Eye (tissue), 1 donor: ENCODE measurements at places on chromosomes 4 and X.

DNA sequence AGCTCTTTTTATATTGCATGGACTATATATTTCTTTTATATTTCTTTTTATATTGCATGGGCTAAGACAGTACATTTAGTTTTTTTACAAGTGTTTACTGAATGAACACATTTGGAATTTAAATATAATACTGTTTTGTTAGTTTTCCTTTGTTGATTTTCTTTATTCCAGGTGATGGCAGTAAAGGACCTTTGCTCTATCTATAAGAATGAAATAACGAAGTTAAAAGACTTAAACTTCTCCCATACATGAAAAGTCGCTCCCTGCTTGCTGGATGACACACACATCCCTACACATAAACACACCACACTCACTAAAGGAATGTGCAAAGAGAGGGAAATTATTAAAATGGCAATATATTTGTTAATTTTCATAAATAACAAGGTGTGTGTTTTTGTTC is 102.5 kb upstream of the ANXA10 start:
- DNase-seq = no peak

- peak; percentile 24 for DNase-seq
These were observed 719.5 kb upstream of the SLIT2 start for GRCh38 chr4:19531906-19532848.

GRCh38 chr4:164997324-164997723 is 19.9 kb upstream of the TRIM61 start:
- DNase-seq = no peak

DNA sequence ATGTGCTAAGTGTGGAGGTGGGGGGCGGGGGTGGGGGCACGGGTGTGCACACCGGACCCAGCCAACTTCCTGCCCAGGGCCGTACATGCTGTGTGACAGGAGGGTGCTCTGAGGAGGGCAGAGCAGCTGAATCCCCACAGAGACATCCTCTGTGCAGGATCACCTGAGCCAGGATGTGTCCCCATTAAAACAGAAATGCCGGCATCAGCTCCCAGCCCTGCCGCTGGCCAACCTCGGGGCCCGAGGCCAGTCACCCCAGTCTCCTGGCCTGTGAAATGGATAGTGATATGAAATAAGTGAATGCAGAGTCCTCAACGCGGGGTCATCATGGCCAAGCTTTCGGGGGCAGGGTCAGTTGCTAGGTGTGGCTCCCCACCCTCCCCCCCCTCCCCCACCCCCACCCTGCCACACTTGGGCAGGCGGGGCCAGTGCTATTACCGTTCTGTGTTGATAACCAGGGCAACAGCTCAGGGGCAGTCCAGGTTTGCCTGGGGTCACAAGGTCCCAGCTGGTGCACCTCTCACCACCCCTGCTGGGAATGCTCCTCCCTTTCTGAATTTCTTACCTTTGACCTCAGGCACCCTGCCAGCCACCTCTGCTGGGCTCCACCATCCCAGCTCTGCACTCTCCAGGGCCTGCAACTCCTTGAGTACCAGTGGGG is 227.2 kb upstream of the PSAPL1 start:
- DNase-seq = no peak

GRCh38 chr4:29277381-29277780 is 1442.8 kb upstream of the PCDH7 start:
- no peak for DNase-seq

DNA sequence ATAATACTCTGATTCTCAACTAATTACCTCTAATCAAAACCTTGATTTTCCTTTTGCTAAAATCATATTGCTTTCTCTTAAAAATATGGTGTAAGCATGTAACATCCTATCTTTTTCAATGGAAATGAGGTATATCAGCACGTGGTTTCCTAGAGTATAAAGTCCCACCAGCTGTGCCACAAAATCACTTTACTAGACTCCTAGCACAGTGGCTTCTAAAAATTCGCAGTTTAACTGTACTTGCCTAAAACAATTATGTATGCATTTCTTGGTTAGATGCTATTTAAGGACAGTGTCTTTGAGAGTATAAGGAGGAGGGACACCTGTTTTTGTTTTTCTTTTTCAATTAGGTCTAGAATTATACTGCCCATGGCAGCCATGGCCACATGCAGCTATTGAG is 62.8 kb downstream of the GK start:
- no peak for DNase-seq

- DNase-seq = no peak
These were observed 17.4 kb downstream of the DCX start for GRCh38 chrX:111394569-111394968.

DNA sequence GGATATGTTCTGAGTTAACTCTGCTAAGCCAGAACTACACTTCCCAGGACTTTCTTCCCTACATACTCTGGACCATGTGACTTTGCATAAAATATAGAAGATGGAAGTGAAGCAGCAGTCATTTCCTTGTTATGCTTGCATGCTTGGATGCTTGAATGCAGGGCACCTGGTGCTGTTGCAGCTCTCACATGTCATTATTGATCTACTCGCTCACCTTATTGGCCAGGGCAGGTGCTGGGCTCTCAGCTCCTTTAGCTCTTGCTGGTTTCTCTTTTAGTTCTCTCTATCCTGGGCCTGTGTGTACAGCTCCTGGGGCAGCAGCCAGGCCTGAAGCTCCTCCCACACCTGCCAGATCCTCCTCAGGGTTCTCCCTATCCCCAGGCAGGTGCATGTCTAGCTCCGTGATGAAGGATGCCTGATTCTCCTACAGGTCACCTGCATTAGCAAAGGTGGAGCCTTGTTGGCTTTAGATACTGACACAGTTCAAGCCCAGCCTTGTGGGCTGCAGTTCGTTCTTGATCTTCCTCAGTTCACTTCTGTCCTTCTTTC is 53.3 kb downstream of the MED28 start:
- DNase-seq = no peak

GRCh38 chr4:46945062-46945461 is 36.0 kb upstream of the COX7B2 start:
- DNase-seq = no peak

GRCh38 chrX:17692709-17693346 is 44.5 kb upstream of the SCML1 start:
- no peak for DNase-seq

GRCh38 chrX:114058988-114059418 is 524.9 kb upstream of the HTR2C start:
- DNase-seq = no peak

GRCh38 chrX:65595460-65595876 is 60.9 kb upstream of the LAS1L start:
- peak; percentile 94 for DNase-seq

DNA sequence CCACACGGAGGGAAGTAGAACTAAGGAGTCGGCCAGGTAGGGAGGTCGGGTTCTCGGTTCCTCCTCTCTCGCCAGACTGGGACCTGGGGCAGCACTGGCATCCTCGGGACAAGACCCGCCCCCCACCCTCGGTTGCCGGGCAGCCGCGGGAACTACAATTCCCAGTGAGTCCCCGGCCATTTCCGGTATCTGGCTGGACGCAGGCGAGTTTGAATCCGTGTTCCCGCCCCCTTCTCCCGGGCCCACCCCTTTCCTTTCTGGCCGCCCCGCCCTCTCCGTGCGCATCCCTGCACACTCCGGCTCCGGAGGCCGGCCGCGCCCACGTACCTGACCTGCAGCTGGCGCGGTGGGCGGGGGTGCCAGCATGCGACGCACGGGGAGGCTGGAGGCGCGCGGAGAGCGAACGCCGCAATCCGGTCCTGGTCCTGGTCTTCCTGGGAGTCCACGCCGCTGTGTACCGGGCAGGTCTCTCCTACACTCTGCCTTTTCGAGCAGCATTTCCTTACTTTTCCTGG is 10.2 kb upstream of the DLG3 start:
- peak; percentile 89 for DNase-seq

DNA sequence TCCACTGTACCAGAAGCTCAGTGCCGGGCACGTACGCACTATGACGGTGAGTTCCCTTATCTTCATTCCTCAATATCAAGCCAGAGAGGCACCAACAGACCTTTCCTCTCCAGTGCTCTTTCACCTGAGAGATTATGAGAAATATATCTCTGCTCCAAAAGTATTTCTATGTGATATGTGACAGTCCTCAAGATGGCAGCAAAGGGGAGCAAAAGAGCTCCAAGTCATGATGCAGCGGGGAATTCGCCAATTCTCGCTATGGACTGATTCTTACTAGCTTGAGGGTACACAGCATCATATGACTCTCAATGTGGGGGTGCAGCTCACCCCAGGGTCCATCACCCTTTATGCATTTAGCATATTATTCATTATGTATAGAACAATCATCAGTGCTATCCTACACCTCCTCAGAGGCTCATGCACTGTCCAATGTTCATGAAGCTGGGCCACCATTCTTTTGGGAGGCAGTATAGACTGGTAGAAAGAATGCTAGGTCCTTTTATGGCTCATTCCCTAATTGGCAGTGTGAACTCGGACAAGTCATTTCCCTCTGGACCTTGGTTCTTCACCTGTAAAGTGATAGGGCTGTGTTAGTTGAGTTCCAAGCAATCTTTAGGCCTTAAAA is 12.8 kb upstream of the IQSEC2 start:
- DNase-seq = no peak

DNA sequence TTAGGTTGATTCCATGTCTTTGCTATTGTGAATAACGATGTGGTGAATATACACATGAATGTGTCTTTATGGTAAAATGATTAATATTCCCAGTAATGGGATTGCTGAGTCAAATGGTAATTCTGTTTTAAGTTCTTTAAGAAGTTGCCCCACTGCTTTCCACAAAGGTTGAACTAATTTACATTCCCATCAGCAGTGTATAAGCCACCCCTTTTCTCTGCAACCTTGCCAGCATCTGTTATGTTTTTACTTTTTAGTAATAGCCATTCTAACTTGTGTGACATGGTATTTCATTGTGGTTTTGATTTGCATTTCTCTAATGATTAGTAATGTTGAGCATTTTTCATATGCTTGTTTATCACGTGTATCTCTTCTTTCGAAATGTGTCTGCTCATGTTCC is 503.3 kb downstream of the PCDH18 start:
- no peak for DNase-seq

- no peak for DNase-seq
These were observed 47.7 kb downstream of the DDX3X start for GRCh38 chrX:41381685-41382084.

DNA sequence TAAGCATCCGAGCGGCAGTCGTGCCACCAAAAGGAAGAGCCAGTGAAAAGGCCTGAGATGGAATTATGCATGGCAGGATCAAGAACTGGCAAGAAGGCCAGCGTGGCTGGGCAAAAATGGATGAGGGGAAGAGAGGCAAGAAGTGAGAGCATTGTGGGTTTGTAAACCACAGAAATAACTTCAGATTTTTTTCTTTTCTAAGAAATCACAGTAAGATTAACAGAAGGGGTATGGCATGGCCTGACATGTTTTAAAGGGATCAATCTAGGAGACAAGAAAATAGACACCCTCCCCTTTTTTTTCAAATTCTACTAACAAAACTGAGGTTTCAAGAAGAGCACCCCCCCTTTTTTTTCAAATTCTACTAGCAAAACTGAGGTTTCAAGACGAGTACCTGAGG is 82.5 kb downstream of the BMP3 start:
- no peak for DNase-seq

DNA sequence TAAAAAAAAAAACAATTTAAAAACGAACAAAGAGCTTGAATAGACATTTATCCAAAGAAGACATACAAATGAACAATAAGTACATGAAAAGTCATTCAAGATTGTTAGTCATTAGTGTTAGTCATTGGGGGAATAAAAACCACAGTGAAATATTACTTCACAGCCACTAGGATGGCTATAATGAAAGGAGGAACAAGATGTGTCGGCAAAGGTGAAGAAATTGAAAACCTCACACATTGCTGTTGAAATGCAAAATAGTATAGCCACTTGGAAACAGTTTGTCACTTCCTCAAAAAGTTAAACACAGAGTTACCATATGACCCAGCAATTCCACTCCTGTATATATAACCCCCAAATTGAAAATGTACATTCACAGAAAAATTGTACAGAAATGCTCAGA is 45.2 kb upstream of the SLC39A8 start:
- no peak for DNase-seq

DNA sequence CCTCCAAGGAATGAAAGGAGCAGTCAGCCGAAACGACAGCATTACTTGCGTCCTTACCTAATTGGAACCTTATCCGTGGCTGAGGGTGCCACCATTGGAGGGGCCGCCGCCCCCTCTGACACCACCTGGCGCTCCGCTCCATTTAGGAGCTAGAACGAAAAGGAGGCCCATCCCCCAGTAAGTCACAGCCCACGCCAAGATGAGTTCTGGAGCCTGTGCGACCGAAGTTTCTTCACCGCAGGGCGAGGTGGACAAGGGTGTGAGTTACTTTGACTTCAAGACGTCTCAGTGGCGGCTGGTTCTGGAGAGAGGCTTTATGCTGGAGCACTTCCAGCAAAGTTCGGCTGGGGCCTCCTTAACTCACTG is 729 bp upstream of the IRF2 start:
- peak; percentile 78 for DNase-seq

DNA sequence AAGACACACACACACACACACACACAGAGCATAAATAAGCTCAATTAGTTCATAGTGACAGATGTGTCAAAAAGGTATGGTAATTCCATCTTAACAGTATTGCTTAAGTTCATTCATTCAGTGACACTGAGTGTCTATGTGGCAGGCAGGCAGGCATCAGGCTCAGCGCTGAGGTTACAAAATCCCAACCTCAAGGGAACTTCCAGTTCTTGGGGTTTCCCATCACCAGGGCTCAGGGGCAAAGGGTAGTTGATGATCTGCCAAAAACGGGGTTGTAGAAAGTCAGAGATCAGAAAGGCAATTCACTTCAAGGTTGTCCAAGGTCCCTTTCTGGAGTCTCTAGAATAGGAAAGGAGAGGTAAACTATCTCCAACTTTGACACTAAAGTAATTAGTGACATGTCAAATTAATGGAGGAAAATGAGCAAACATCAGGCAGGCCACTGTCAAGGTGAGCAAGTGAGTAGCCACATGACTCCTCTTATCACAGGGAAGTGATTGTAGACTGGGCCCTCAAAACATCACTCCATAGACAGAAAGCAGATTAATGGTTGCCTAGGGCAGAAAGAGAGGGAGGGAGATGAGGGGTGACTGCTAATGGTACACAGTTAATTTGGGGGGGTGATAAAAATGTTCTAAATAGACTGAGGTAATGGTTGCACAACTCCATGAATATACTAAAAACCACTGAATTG is 41.8 kb downstream of the GPC4 start:
- no peak for DNase-seq

DNA sequence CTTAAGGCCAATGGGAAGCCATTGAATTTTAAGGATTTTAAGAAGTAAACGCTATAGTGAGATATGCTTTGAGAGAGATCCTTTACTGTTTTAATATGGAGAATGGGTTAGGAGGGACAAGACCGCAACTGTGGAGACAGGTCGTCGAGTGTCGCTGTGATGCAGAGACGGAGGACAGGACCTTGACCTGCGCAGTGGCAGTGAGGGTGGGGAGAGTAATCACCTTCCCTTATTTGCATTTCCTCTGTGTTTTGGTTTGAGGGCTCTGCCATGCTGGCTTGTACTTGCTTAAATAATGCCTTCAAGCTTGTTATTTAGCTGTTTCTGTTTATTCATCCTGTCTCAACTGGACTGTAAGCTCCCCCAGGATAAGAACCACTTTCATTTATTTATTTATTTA is 345.0 kb downstream of the FBXW7 start:
- no peak for DNase-seq

GRCh38 chr4:67568820-67569219 is 10.3 kb downstream of the STAP1 start:
- DNase-seq = no peak

- no peak for DNase-seq
These were observed 146.1 kb upstream of the IL1RAPL2 start for GRCh38 chrX:104419926-104420325.
